RPMI7951 (cell line): ENCODE measurements at places on chromosomes 12 and 14. TPM values are rescaled to one million over a fixed set of nuclear protein-coding genes. Genes with fewer than 3 reads are reported as not detected.

DNA sequence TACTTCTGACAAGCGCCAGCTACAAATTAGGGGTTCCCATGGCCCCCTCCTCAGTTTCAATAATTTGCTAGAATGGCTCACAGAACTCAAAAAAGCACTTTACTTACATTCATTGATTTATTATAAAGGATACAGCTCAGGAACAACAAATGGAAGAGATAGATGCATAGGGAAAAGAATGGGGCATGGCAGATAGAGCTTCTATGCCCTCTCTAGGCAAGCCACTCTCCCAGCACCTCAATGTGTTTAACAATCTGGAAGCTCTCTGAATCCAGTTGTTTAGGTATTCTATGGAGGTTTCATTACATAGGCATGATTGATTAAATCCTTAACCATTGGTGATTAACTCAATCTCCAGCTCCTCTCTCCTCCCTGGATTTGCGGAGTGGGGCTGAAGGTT lies 184.5 kb upstream of the DAAM1 start:
- DNase-seq, result peak; percentile 35

DNA sequence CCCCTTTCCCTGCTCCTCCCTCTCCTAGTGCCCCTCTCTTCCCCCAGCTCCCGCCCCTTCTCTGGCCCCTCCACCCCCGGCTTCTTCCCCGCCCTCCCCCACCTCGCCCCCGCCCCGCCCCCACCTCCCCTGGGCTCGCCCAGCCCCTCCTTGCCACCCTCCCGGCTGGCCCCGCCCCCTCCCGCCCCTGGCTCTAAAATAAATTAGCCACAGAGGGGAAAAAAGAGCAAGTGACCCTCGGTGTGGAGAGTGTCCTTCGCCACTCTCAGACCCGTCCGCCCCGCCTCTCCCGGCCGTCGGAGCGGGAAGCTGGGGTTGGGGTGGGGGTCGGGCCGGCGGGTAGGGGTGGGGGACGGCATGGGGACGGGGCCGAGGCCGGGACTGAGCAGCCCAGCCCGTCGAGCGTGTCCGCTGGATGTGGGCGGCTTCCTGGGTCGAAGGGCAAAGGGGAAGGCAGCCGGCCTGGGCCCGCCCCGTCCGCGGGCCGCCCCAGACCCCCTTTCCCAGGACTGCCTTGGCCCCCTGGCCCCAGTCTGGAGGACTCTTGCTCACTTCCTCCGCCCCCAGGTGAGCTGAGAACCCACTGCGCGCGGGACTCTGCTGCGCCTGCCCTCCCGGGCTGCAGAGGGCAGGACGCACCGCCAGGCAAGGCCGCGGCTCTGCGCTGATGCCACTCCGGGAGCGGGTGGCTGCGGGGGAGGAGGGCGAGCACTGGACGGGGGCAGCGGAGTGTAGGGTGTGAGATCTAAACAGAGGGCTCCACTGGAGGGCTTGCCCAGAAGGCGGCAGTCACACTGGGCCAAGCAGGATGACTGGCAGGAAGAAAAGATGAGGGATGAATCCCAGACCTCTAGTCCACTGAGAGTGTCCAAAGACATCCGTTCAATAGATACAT lies 570 bp upstream of the FIGNL2 start:
- no peak for DNase-seq

DNA sequence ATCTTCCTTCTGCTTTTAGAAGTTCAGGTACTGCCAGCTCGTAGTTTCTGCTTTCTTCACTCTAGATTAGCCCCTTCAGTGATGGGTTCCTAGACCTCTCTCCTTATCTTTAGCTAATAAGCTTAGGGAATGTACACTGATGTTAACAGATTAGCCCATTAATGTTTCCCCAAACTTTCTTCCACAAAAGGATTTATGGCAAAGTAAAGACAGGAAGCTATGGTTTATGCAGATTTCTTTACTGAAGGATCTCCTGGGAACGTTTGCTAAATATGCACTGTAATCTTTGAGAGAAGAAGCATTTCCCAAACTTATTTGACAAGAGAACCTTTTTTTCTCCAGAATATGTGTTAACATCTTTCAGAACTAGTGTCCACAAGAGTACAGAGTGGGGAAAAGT lies 4.2 kb downstream of the SOCS4 start:
- no peak for DNase-seq

DNA sequence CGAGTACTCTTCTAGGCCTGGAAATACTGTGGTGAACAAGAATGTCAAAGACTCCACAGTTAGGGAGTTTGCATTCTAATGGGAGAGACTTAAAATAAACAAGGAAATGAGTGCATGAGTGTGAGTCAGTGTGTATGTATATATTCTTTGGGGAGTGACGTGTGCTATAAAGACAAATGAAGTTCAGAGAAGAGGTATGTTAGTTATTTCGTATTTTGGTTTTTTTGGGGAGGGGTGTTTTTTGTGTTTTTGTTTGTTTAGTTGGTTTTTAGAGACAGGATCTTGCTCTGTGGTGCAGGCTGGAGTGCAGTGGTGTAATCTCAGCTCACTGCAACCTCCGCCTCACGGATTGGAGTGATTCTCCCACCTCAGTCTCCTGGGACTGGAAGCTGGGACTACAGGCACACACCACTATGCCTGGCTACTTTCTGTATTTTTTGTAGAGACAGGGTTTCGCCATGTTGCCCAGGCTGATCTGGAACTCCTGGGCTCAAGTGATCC lies 74.3 kb downstream of the SRGAP1 start:
- DNase-seq, result peak; percentile 77

DNA sequence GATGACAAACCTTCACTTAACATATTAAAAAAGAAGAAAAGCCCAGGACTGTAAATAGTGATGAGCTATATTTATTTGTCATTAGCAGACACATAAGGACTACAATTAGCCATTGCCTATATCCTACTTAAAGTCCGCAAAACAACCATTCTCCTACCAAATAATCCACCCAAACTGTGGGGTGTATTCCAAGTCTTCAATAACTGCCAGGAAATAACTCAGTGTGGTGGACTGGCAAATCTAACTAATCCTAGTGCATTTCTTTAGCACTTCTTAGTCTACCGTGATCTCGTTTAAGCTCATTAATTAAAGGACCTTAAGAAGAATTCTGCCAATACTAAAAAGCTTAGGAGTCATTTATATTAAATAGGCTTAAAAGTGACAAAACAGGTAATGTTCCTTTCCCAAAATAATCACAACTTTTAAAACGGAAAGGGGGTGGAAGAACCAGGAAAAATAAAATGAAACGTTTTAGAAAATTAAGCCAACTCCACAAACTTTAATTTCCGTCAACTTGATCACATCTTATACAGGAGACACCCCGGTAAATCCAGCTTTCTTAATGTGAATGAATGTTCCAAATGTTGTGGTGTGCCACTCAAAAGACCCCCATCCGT lies 1.8 kb downstream of the NOVA1 start:
- DNase-seq, result no peak

GRCh38 chr14:98288825-98289224 lies 983.2 kb downstream of the BCL11B start:
- DNase-seq, result no peak

DNA sequence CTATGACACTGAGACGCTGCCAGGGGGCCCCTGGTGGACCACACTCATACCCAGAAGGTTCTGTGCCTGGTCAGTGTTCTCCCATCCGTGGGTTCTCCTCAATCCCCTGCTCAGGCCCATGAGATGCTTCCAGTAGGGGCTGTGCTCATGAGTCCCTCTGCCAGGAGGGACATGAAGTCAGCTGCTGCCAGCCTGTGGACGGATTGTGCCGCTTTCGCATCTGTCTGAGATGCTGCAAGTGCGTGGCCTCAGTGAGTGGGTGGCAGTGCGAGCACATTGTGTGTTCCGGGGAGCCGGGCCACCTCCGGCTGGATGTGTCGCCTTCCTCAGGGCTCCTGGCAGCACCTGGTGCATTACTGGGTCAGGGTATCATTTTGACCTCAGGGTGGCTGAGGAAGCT lies 15.5 kb downstream of the TUNAR start:
- no peak for DNase-seq

- no peak for DNase-seq
Measured at GRCh38 chr14:94685166-94685581, 73.0 kb downstream of the SERPINA3 start.

DNA sequence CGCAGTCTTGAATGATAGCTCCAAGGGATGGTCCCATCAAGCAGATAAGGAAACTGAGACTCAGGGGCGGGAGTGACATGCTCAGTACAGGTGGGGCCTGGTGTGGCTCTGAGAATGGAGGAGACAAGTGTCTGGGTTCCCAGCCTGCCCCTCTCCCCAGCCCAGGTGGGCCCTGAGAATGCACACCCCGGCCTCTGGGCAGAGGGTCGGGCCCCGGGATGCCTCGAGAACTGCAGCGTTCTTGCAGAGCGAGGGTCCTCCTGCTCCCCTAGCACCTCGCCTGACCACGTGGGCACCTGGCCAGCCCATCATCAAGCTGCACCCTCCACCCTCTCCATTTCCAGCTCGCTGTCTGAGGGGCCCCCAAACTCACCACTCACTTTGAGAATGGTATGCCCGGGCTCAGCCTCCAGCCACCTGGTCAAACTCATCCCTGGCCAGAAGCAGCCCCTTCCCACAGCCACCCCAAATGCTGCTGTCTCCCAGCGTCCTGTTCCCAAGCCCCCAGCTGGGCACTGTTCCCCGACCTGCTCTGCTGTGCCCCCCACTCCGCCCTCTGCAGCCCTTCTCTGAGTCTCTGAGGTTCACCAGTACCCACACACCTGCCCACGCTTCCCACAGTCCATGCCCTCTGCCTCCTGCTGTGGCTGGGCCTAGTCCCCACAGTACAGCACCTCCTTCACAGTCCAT lies 44.3 kb downstream of the CYP46A1 start:
- DNase-seq, result no peak

DNA sequence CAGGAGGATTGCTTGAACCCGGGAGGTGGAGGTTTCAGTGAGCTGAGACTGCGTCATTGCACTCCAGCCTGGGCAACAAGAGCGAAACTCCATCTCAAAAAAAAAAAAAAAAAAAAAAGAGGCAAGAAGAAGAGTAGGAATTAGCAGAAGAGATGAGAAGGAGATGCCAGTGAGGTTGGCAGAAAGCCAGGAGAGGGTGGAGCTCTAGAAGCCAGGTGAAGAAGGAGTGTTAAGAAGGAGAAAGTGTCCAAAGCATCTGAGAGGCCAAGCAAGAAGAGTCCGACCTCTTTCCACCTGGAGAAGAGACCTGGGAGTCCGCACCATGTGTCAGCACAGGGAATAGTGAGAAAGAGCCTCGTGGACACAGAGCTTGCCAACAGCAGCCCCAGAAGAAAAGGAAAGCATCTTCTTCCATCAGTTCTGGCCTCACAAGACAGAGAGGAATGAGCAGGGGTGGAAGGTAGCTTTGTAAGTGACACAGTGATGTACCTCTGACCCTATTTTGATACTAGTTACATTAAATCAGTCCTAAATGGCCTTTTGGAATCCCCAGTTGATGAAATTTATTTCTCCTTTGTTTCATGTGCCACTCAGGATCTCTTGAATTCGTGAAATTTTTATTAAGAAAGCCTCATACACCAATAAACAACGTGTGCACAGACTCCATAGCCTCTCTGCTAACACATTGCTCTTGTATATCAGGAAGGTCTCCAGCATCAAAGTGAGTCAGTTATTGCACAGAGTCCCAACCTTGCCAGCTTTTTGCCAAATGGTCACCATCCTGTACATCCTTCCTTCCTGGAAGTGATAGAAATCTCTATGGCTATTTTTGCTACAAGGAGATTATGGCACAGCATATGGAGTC lies 70.6 kb downstream of the SAMD4A start:
- DNase-seq, result no peak

The CLEC4A gene
- 0.48 TPM in 1 of 2 replicates, not detected in the other for total RNA-seq

The TMEM30B gene
- not detected in 2 replicates for total RNA-seq

The HOXC13 gene
- total RNA-seq, result 0.48 and 0.78 TPM in 2 replicates

DNA sequence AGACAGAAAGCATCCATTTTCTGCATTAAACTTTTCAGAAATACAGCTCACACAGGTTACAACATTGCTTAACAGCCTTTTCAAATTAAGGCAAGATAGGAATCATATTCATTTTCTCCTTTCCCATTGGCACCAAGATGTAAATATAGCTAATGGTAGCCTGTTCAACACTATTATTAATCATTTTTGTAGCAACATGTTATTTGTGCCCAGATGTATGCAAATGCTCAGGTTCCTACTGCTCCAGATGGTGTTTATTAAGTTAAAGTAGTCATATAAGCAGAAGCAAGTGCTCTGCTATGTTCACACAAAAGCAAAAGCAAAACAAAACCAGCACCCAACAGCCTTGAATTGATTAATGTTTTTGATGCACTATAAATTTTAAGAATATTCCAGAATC lies 1110.6 kb downstream of the SLC6A15 start:
- no peak for DNase-seq

GRCh38 chr14:20830831-20831230 lies 28.2 kb upstream of the RNASE1 start:
- no peak for DNase-seq

The PTPRO gene
- total RNA-seq, result 0.72 and 0.78 TPM in 2 replicates

The PROX2 gene
- not detected in 2 replicates for total RNA-seq

DNA sequence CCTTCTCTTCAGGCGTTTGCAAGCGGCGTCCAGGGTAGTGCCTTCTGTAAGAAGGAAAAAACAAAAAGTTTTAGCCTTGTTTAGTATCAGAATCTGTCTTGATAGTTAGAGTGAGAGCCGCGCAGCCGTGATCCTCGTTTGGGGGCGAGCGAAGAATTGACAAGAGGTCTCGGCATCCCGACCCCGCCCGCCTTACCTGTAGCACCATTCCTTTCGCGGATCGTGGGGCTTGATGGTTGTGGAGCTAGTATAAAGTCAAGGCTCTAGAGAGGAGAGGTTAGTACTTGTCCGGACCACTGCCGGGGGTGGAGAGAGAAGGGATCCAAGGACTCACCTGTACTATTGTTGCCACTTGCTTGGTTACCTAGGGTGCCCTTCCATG lies 494 bp downstream of the TMTC3 start:
- DNase-seq, result no peak

DNA sequence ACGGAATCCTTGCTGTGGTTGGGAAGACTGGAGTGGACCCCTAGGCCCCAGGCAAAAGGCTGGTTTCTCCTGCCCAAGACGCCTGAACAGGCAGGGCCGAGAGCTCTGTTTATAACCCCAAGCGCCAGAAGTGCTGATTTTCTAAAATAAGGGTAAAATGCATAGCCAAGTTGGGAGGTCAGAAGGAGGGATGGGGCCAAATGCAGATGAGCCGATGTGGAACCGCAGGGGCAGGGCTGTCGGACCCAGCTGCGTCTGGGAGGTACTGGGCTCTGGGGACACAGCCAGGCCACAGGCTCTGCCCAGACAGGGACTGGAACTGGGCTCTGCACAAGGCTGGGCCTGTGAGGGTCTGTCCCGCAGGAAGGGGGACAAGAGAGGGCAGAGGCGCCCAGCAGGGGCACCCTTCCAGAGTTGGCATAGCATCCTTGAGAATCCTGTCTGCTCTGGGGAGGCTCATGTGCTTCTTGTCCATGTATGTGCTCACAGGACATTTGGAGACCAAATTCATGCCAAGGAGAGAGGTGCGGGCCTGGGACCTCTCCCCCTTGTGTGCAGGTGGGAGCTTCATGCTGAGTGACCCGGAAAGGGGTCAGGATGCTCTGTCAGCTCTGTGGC lies 49.1 kb downstream of the JAG2 start:
- DNase-seq, result no peak

The FIGNL2 gene
- not detected in 2 replicates for total RNA-seq

DNA sequence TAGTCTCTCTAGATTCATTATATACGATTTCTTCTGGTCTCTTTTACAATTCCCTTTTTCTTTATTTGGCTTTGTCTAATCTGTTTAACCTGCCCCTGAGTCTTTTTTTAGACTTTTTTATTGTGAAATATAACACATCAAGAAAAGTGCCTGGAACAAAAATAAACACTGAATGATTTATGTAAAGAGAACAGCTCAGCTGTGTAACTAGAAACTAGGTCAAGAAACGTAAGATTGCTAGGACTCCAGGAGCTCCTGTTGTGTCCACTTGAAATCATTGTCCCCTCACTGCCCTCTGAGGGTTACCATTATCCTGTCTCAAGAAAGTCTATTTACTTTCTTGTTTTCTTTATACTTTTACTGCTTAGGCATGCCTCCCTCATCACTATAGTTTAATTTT lies 23.1 kb downstream of the EXD2 start:
- no peak for DNase-seq
